ENCODE measurements at places on chromosomes 5 and 9.

DNA sequence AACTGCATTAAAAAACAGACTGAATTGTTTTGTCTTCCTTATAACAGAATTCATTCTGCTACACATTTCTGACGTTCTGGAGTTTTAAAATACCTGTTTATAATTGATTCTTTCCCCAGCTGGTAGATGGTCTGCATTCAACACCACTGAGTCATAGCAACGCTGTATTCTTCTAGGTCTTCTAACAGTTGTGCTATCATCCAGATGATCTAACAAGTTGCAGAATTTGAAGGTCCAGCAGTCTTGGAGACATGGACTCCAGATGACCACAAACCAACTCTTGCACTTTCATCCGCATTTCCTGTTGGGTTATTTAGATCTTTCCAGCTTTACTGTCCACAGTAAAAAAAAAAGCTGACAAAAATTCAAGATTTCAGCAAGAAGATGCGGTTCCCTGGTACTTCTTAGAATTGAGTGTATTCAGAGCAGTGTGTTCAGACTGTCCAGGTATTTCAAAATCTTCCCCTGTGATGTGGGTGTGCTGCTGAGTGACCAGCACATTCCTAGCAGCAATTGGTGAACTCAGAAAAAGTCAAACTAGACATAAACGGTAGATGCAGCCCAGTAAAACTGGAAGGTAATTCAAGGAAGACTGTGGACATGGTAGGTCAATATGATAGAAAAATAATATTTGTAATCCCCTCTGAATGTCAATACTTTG, 50.2 kb downstream of the CSNK1A1 start:
- H3K4me1 ChIP-seq, result no peaks in the 10 kb centered on the region
- no peaks in the 10 kb centered on the region for H3K27me3 ChIP-seq
- H3K36me3 ChIP-seq, result peaks cover 54% of the 10 kb centered on the region
- no peak overlapping the region for H3K4me3 ChIP-seq

- H3K27ac ChIP-seq, result no peak overlapping the region
- H3K4me3 ChIP-seq, result no peak overlapping the region
- DNase-seq, result no peak
Measured at GRCh38 chr9:86407022-86407421, 52.8 kb upstream of the TUT7 start.

GRCh38 chr5:163695830-163696578, 190.6 kb downstream of the MAT2B start:
- H3K4me1 ChIP-seq, result no peaks in the 10 kb centered on the region
- H3K36me3 ChIP-seq, result no peaks in the 10 kb centered on the region
- DNase-seq, result no peak
- H3K27ac ChIP-seq, result no peak overlapping the region
- no peak overlapping the region for H3K4me3 ChIP-seq
- H3K27me3 ChIP-seq, result no peaks in the 10 kb centered on the region

DNA sequence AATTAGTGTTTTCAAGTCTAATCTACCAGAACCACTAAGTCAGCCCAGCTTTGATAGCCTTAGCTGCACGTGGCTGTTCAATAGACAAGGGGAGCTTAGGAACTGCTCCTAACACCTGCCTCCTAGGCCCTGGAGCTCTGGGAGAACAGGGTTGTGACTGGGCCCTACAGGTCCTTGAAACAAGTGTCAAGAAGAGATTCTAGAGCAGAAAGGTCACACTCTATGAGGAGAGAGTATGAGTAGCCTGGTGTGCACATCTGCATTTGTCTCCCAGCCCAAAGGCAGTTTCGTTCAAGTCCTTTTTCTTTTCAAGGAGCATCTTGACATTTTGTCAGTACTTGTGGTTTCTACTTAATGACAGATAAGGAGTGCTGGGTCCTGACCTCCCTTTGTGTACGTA, 206.1 kb downstream of the PRELID2 start:
- DNase-seq, result no peak
- no peaks in the 10 kb centered on the region for H3K4me1 ChIP-seq
- H3K27me3 ChIP-seq, result no peaks in the 10 kb centered on the region
- H3K27ac ChIP-seq, result no peak overlapping the region
- no peak overlapping the region for H3K4me3 ChIP-seq

DNA sequence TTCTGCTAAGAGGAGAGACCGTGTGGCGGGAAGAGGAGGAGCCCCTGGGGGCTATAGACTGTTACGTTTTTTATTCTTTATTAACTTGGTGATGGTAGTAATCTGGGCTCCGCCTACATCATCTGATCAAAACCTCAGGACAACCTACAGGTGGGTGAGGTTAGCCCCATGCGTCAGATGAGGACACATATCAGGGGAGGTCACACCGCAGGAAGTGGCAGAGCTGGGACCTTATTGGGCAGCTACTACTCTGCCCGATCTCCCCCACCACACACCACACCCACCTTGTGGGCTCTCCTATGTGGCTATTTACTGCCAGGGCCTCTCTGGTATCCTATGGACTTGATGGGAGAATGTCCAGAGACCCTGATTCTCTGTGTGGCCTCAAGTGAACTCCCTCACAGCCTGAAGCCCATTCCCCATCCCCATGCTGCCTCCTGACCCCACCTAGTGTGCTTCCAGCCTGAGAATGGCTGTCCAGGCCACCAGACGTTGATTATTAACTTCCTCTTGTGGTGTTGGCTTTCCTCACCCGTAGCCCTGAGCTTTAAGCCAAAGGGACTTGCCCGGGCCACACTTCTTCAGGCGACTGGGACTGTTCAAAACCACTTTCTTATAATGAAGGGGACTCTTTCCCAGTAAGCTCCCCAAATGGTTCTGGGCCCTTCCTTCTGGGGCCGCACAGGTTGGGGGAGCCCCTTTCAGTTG, 8.2 kb downstream of the UNC5A start:
- no peak overlapping the region for H3K4me3 ChIP-seq
- peaks cover 19% of the 10 kb centered on the region for H3K27me3 ChIP-seq
- no peaks in the 10 kb centered on the region for H3K36me3 ChIP-seq
- no peak overlapping the region for H3K27ac ChIP-seq
- no peaks in the 10 kb centered on the region for H3K4me1 ChIP-seq

DNA sequence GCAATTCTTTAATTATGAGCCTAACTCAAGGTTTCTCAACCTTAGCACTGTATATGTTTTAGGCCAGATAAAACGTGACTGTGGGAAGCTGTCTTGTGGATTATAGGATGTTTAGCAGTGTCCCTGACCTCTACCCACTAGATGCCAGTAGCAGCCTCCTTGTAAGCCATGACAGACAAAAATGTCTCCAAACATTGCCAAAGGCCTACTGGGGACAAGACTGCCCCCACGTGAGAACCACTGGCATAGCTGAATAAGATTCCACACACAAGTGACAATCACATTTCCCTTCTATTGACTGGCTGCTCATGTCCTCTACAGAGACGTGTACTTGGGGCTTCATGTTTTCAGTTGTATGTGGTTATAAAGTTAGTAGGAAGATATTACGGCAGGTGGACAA, 55.4 kb downstream of the GOLM1 start:
- H3K4me1 ChIP-seq, result no peaks in the 10 kb centered on the region
- H3K27me3 ChIP-seq, result no peaks in the 10 kb centered on the region
- no peak for DNase-seq
- no peaks in the 10 kb centered on the region for H3K36me3 ChIP-seq
- no peak overlapping the region for H3K27ac ChIP-seq

- peak within 1 kb of the TSS; percentile 97 for H3K27ac ChIP-seq
- H3K4me3 ChIP-seq, result peak within 1 kb of the TSS; percentile 94
- no peak for DNase-seq
- H3K4me1 ChIP-seq, result peaks cover 8% of the 10 kb centered on the region
- H3K27me3 ChIP-seq, result no peaks in the 10 kb centered on the region
Measured at GRCh38 chr5:72107131-72107900, at the start of gene MAP1B. Gene MAP1B (plus strand): TSS chr5:72107475. CDS start chr5:72107532, 57 bp downstream.

DNA sequence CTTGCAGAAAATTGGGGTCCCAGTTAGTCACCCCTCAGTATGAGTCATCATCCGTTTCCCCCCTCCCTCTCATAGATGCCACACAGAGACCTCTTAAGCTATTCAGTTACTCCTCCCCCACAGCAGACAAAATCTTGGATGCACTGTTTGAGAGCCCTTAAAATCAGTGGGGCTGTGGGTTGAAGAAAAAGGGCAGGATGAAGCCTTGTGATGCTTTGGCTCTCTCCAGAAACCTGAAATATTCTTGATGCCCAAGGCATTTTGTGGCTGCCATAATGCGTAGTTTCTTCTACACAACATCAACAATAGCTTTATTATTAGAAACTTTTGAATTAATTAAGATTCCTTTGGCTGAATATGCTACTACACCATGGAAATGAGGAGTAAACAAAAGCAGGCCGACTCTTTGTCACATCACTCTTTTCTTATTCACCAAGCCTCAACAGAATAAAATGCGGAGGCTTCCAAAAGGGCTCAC, 133.8 kb downstream of the MRPS30 start:
- H3K4me3 ChIP-seq, result no peak overlapping the region
- no peak overlapping the region for H3K27ac ChIP-seq
- no peaks in the 10 kb centered on the region for H3K36me3 ChIP-seq
- H3K27me3 ChIP-seq, result no peaks in the 10 kb centered on the region
- DNase-seq, result no peak

DNA sequence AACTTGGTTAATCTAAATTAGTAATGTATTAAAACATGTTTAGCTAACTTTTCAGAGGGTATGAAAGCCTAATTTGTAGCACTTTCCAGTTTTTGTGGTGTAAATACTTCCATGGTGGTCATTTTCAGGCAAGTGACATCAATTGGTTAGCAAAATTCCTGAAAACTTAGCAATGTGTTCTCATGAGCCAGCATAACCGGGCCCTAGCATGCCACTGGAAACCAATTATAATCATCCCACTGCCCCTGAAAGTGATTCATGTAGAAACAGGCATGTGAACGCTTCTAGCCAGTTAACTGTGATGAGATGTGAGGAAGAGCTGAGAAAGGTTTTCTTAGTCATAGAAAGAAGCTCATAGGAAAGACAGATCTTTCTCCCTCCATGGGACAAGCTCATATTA, 417.2 kb downstream of the TLR4 start:
- no peaks in the 10 kb centered on the region for H3K4me1 ChIP-seq
- H3K27me3 ChIP-seq, result no peaks in the 10 kb centered on the region
- no peak overlapping the region for H3K27ac ChIP-seq
- DNase-seq, result no peak
- no peaks in the 10 kb centered on the region for H3K36me3 ChIP-seq

- H3K27ac ChIP-seq, result no peak overlapping the region
- no peaks in the 10 kb centered on the region for H3K36me3 ChIP-seq
- H3K27me3 ChIP-seq, result no peaks in the 10 kb centered on the region
- no peak overlapping the region for H3K4me3 ChIP-seq
- no peak for DNase-seq
Measured at GRCh38 chr5:132797651-132798050, 15.5 kb upstream of the SOWAHA start.

- H3K4me3 ChIP-seq, result no peak overlapping the region
- no peaks in the 10 kb centered on the region for H3K27me3 ChIP-seq
- DNase-seq, result no peak
- no peaks in the 10 kb centered on the region for H3K4me1 ChIP-seq
- no peaks in the 10 kb centered on the region for H3K36me3 ChIP-seq
- no peak overlapping the region for H3K27ac ChIP-seq
Measured at GRCh38 chr5:31656806-31657205, 17.9 kb downstream of the PDZD2 start.

DNA sequence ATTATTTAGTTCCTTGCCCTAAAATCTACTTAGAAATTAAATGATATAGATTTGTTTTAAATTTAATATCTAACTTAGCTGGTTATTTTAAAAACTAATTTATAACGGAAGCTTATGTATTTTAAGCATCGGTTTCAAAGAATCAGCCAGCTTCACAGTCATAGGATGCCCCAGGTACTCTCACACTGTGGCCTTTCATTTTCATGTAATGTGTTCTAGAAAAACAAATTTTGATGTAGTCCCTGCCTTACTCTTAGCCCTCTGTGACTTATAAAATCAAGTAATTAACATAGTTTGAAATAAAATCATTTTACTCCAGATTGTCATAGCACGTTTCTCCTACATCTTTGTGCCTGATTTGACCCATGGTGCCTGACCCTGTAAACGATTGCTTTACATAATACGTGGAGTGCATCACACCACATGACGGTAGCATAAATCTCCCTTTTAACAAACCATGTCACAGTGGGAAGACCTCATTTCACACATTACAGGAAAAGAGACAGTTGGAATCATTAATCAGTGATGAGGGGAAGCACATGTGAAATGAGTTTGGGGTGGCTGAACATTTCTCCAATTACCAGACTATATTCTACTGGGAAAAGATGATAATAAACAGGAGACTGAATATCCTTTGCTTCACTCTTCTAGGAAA, 731.5 kb upstream of the CDH9 start:
- H3K36me3 ChIP-seq, result no peaks in the 10 kb centered on the region
- no peak overlapping the region for H3K27ac ChIP-seq
- no peak for DNase-seq
- no peak overlapping the region for H3K4me3 ChIP-seq
- no peaks in the 10 kb centered on the region for H3K4me1 ChIP-seq

DNA sequence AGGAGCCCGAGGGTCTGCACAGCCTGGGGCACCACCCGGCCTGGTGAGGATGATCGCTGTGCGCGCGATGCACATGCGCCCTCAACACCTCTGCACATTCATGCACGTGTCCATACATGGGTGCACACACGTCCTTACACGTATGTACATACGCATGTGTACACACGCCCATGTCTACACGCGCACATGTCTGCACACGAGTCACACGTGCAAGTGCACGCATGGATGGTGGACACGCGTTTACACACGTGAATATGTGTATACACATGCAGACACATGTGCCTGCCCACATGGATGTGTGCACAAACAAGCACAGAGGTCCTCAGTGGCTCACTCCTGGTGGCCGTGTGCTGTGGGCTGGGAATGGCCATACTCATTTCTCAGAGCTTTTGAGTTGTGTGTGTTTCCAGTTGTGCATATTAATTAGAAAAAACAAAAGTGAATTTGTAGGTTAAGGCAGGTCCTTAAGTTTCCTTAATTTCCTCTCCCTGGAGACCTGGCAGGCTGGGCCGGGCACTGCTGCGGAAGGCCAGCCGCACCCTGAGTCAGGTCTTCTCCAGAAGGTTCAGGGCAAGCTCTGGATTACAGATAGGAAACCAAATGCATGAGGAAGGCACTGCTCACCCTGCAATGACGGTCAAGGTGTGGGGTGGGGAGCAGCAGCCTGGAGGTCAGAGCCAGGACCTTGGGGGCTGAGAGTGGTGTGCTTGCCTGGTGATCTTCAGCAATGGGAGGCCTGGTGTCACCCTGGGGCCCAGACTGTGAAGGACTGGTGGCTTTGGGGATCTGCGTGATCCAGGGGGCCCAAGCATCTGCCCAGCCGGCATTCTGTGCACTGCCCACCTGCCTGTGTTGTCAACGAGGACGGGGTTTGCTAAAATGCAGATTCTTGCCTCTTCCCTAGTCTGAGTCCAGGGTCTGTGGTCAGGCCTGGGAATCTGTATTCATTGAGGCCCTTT, 1.3 kb upstream of the RNU6ATAC start:
- no peak overlapping the region for H3K4me3 ChIP-seq
- peaks cover 16% of the 10 kb centered on the region for H3K4me1 ChIP-seq

DNA sequence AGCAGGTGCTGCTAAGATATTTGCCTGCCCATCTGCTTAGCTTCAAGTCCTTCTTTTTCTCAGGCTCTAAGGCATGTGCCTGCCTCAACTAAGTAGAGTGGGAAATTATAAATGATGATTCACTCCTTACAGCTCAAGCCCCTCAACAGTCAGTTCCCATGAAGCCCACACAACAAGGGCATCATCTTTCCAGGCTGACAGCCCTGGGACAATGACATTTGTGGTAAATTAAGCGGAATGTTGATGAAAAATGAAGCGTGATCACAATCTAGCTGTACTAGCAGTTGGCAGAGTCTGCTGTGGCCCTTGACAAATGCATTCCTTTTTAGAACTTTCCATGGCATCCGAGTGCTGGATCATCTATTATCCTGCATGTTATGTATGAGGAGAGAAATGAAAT, 548.6 kb downstream of the KIF4B start:
- H3K4me3 ChIP-seq, result no peak overlapping the region
- no peaks in the 10 kb centered on the region for H3K27me3 ChIP-seq
- no peak for DNase-seq
- no peaks in the 10 kb centered on the region for H3K4me1 ChIP-seq
- no peak overlapping the region for H3K27ac ChIP-seq
- no peaks in the 10 kb centered on the region for H3K36me3 ChIP-seq
